ENCODE measurements at places on chromosomes 2 and 18.
A peak's percentile ranks its signal among the peaks of the same experiment; 100 is the strongest.

DNA sequence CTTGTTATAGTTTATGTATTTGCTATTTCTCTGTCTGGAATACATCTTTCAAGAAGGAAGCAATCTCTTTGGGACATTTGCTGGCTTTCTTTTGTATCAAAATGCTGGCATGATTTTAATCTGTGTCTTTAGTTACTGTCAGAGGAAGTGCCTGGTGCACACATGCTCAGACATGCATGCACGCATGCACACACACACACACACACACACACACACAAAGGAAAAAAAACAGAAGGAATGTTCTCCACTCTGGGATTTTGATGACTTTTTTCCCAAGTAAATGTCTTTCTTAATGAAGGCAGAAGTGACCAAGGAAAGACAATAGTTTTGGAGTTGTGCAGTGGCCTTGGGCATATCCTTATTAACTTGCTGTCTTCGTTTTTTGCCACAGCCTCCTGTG lies 6.7 kb downstream of the GNAL start:
- no peak for DNase-seq

- no peak for DNase-seq
Measured at GRCh38 chr2:100228415-100228814, 86.0 kb upstream of the AFF3 start.

GRCh38 chr2:102599486-102599885 lies 19.9 kb upstream of the SLC9A2 start:
- no peak for DNase-seq

- no peak for DNase-seq
Measured at GRCh38 chr2:201127570-201127969, 11.6 kb downstream of the CFLAR start.

DNA sequence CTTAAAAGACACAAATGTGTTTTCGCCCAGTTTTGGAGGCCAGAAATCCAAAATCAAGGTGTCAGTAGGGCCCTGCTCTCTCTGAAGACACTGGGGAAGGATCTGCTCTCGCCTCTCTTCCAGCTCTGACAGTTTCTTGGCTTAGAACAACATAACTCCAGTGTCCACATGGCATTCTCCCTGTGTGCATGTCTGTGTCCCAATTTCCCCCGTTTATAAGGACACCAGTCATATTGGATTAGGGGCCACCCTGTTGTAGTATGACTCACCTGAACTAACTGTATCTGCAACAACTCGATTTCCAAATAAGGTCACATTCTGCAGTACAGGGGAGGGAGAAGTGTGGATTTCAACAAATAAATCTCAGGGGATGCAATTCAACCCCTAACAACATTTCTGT lies 263.2 kb downstream of the SS18 start:
- no peak for DNase-seq

- no peak for DNase-seq
Measured at GRCh38 chr2:7825591-7826312, 856.1 kb upstream of the ID2 start.

DNA sequence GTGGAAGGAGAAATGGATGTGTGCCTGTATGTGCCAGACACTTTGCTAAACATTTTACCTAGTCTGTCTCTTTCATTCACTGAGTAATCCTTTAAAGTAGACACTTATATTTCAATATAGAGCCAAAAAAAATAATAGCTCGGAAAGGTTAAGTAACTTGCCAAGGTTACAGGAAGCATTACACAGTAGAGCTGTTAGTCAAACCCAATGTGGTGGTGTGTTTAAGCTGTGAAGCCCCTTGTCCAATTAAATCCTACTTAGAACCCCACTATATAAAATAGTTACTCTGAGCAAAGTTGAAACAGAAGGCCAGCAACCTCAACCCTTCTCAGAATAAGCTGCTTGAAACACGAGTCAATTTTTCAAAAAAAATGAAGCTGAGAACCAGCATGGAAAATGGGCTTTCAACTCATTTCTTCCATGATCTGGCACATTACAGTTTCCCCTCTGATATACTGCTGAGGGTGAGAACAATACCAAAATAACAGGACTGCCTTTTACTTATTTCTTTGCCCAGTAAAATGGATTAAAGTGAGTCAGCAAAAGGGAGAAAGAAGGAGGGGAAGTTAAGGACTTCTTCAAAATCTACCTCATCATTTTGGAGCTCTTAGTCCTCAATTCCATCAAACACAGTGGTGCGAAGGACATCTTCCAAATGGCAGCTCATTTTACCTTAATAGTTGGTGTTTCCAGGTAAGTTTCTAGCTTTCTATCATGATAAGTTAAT lies 7.9 kb downstream of the RDH14 start:
- no peak for DNase-seq

GRCh38 chr2:171139860-171140259 lies 20.8 kb downstream of the TLK1 start:
- DNase-seq = no peak

- no peak for DNase-seq
Measured at GRCh38 chr2:170218931-170219330, 41.0 kb downstream of the MYO3B start.

GRCh38 chr2:197838036-197838435 lies 33.6 kb downstream of the PLCL1 start:
- DNase-seq = no peak

- DNase-seq = no peak
Measured at GRCh38 chr2:238422285-238422684, 4.4 kb upstream of the ASB1 start.

GRCh38 chr2:80396276-80396675 lies 91.7 kb upstream of the LRRTM1 start:
- no peak for DNase-seq

DNA sequence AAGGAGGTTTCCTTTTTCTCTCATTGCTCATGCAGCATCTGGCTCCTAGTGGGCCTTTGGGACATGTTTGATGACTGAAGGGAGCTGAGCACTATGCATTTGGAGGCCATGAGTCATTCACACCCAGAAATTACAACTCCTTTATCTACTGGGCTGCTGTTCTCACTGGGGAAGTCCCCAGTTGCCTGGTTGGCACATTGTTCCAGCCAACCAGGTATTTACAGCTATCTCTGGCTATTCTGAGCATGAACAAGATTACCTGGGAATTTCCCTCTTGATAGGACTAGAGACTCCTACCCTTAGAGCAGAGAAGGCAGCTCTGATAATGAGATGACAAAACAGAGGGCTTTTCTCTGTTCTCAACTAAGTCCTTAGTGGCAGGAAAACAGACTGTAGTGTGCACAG lies 206.5 kb downstream of the SETBP1 start:
- DNase-seq = no peak

DNA sequence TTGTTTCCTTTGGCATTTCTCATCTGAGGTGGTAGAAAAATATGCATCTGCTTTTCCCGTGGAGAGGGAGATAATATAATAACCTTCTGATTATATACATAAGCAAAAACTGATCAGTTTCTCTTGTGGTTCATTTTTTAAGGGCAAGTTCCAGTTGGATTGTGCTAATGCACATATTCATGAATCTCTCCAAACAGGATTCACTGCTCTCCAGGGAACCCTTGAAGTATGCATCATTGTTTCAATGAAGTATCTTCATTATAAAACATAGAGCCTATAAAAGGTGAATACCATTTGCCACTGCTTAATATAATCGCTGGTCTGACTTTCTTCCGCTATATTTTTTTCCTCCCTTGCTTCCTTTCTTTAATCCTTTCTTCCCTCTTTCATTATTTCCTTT lies 384.7 kb downstream of the FIGN start:
- DNase-seq = no peak

DNA sequence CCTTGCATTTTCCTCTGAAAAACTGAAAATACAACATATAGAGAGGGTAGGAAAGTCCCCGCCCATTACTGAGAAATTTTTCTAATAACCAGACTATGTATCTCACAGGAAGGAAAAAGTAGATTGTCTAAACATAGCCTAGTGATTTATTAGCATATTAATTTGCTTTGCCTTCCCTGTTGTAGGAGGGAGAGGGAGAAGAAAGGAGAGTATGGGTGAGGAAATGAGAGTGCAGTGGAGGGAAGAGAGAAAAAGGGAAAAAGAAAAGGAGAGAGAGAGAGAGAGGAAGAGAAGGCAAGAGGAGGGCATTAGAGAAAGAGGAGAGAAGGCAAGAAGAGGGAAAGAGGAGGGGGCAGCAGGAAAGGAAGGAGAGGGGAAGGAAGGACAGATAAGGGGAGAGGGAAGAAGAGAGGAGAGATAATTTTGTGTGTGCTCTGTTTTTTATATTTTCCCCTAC lies 3.6 kb upstream of the KYNU start:
- no peak for DNase-seq

DNA sequence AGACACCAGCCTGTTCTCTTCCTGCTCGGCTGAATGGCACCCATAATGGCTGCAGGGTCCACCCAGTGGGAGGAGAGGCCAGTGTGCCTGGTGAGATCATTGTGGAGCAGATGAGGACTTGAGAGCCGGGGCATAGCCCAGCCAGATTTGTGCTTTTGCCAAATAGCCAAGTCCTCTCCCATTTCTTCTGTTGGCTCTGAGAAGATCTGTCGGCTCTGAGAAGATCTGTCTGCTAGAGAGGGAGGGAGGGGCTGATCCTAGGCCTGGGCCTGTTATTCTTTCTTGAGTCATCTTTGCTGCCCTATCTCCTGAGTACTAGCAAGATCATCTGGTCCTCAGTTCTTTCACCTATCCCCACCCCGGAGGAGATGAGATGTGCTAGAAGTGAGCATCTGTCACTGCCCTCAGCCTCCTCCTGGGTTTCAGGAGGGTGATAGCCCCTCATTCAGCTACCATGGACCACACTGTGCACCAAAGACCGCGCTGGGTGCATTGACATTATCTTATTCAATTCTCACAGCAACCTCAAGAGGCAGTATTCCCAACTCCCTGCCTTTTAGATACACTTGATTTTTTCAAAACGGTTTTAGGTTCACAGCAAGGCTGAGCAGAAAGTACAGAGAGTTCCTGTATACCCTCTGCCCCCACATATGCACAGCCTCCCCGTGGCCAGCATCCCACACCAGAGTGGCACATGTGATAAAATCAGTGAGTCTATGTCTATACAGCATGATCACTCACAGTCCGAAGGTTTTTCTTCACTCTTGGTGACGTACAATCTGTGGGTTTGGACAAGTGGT lies 98.6 kb downstream of the CAPN13 start:
- DNase-seq = no peak

- DNase-seq = no peak
Measured at GRCh38 chr18:6821356-6821755, 91.8 kb downstream of the ARHGAP28 start.

- DNase-seq = no peak
Measured at GRCh38 chr2:191643429-191643828, 34.5 kb upstream of the NABP1 start.

GRCh38 chr18:66994790-66995189 lies 390.9 kb upstream of the CDH19 start:
- no peak for DNase-seq

DNA sequence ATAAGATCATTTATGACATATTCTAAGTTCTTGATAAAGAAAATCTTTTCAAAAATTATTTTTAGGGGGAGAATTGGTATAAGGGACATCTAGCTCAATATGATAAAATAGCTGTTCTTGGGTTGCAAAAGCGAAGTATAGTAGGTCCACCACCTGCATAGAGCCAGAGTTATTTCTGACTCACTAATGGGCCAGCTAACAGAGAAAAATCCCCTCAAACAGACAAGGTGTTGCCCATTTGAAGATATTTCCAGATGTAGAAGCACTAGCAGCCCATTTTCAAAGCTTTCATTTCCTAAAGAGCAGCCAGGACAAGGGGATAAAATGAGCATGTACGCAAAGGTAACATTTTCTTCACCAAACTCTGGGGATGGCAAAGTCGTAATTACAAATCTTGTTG lies 165.7 kb upstream of the FN1 start:
- no peak for DNase-seq

- DNase-seq = no peak
Measured at GRCh38 chr2:30997979-30998378, 140.3 kb downstream of the GALNT14 start.

DNA sequence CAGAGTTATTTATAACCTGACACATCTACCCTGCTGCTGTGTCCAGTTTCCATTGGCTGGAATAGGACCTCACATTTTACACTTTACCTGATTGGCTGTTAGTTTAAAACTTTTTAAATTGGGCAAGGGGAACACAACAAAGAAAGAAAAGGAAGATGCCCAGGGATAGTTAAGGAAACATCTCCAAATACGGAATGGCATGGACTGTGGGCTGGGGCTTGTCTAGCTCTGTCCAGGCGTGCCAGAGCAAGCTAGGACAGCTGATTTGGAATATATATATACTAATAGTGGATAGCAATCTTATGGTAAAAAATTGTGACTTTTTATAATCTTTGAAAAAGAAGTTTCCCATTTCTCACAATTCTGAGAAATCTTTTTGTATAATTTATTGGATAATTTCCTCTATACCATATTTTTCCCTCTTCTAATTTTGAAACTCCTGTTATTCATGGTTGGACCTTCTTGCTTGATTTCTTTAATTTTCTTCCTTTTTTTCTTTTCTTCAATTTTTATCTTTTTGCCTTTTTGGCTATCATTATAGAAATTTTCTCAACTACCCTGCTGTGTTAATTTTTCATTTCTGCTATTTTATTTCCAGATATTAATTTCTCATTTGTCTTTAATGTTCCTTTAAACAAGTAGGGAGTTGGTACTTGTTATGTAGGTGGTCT lies 55.9 kb downstream of the COMMD1 start:
- no peak for DNase-seq

DNA sequence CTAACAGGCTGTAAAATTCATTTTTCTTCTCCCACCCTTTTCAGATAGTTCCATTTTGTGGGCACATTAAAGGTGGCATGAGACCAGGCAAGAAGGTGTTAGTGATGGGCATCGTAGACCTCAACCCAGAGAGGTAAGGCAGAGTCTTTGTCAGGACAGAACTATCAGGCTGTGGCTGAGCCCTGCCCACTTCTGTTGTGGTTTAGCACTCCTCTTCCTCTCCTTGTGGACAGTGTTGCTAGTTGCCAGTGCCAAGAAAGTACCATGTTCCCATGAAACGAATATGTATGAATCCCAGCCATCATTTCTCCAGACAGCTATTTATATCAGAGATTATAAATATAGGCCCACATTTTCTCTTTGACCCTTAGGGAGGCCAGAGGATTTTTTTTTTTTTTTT lies 1.6 kb downstream of the LGALSL start:
- DNase-seq = no peak

GRCh38 chr2:207253666-207254345 lies 88.1 kb upstream of the KLF7 start:
- no peak for DNase-seq

DNA sequence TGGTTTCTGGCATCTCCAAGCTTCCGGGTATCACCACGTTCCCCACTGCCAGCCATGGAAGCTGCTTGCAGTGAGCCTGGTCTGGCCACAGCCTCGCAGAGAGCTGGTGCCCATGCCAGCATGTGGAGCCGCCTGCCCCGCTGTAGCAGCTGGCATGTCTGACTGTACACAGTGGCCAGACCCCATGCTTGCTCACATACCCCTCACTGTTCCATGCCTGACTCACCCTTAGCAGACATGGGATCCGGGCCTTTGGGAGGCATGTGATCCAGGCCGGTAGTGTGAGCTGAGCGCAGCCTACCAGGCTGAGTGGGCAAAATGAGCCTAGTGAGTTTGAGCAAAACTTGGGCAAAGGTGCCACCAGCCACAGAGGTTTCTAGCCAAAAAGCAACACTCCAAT lies 18.8 kb upstream of the RPRD1A start:
- DNase-seq = no peak

GRCh38 chr2:111066062-111066593 lies 54.6 kb upstream of the BCL2L11 start:
- DNase-seq = no peak

GRCh38 chr2:55710025-55710424 lies 16.4 kb upstream of the PNPT1 start:
- DNase-seq = no peak

GRCh38 chr2:96116424-96116878 lies at the start of gene ADRA2B:
Gene ADRA2B, minus strand, starts transcription at chr2:96116571. Its CDS starts 422 bp downstream, at chr2:96116149.
- peak; percentile 66 for DNase-seq

- DNase-seq = no peak
Measured at GRCh38 chr2:10390369-10390801, 57.7 kb downstream of the ODC1 start.
